CD4-positive, alpha-beta T cell treated with Interleukin-6 at 100 ng/mL for 8 hours (primary cell): ENCODE measurements at places on chromosomes 12 and 14.

GRCh38 chr14:77920312-77920711, 120.4 kb downstream of the ADCK1 start:
- DNase-seq: no peak

GRCh38 chr14:51014625-51015024, 70.3 kb upstream of the PYGL start:
- DNase-seq: no peak

- no peak for DNase-seq
Observed at GRCh38 chr12:131586761-131587160, 124.1 kb upstream of the SFSWAP start.

DNA sequence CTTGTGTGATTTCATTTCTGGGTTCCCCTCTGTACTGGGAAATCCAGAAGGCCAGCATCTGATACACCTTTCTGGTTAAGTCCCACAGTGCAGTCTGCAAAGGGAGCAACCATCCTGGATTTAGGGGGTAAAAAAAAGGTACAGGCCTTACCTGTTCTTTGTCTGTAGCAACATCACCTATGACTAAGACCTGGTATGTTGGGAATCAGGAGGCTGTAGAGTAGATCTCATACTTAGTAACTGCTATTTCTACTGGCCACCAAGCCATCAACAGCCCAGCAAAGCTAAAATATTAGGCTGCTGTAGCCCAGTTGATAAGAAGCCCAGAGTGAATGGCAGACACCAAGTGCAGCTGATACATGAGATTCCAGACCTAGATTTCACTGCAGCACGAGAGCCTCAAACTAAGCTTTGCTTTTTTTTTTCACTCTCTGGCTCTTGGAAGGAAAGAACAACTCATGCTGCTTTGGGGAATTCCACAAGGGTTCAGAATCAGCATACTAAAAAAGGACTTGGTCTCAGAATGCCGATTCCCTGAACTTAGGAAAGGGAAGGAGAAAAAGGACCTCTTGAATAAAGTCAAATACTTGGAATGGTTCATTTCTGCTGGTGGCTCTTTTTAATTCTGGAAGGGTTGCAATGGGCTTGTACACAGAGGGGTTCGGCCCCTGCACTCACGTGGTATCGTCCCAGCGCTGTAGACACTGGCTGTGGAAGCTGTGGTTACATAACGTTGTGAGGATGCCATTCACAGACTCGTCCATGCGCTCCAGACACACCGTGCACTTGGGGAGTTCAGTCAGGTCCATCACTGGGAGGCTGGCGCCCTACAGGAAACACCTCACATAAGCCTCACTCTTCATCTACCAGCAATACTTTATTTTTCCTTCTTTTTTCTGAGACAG, 20.5 kb downstream of the BRAP start:
- DNase-seq: no peak

DNA sequence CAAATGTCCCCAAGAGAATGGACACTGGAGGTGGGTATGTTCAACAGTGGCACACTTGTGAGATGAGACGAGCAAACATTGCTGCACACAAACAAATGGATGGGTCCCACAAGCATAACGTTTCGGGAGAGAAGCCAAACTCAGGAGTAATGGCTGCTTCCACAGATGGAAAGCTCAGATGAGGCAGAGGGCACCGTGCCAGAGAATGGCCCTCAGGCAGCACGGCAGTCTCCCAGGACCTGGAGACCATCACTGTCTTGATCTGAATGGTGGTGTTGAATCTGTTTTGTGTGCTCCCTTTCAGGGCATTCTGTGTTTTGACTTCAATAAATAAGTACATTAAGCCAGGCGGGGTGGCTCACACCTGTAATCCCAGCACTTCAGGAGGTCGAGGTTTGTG, 8.5 kb upstream of the CDCA4 start:
- no peak for DNase-seq

- DNase-seq: no peak
Observed at GRCh38 chr14:26289891-26290486, 307.8 kb downstream of the NOVA1 start.

GRCh38 chr12:113926788-113927187, 39.3 kb downstream of the RBM19 start:
- DNase-seq: no peak

- no peak for DNase-seq
Observed at GRCh38 chr12:27290501-27291168, 42.0 kb upstream of the BMAL2 start.

DNA sequence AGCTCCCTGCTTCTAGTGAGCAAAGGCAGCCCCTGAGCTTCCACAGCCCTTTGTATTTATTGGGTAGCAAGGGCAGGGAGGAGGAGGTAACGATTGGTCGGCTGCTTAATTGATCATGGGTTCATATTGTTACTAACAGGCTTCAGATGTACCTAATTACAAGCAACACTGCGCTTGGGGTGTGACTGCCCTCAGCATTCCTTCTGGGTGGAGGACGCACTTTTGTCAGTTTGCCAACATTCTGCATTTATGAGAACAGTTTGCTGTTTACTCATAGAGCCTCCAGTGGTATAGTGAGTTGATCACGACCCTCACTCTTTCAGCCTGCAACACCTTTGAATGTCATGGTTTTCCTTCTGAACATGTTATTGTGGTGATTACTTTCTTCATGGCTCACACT, 9.6 kb downstream of the TSHR start:
- no peak for DNase-seq

DNA sequence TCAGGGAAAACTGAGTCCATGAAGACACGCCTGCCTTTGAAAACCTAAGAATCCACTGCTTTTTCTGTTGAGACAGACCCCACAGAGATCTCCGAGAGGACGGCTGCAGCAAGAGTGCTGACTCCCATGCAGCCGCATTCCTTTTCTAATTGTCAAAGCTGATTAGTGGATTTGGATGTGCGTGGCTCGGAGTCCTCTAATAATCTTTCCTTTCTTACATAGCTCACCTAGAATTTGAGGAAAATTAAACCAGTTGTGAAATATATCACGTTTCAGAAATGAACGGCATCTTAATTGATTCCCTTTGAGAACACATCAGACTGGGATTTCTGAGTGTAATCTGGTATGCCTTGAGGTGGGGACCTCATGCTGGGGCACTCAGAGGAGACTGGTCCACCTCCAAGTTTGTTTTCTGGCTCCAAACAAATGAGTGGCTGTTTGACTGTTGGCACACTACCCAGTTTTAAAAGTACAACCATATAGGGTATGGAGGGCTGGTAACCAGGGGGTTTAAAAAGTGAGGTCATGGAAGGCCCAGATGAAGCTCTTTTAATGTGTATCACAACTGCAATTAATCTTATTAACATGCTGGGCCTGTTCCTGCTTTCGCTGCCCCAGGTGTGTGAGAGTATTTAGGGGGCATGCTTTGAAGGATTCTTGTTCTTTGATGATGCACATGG, 63.3 kb downstream of the RASSF3 start:
- DNase-seq: no peak

DNA sequence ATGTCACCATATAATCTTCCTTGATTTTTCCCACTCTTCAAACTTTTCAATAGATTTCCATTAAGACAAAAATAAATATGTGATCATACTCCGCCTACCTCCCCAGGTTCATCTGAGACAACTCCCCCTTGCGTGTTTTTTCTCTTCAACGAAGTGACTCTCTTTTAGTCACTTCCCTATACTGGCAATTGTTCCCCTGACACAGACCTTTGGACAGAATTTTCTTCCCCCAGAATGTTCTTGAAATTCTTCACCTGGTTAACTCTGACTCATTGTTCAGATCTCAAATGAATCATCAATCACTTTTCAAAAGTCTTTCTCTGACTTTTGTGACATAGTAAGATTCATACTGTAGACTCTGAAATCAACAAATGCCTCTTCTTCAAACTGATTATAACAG, 727.3 kb upstream of the LMO3 start:
- DNase-seq: no peak

DNA sequence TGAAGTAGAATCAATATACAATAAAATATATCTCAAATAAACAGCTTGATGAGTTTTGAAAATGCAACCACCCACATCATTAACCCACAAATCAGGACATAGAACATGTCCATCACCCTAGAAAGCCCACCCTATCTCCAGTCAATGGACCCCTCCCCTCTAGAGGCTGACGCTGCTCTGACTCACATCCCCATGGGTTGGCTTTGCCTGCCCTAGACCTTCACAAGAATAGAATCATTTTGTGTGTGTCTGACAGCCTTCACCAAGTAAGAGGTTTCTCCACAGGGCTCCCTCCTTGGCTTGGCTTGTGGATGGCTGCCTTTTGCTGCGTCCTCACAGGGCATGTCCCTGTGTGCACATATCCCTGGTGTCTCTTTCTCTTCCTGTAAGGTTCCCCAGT, 250.2 kb upstream of the RTL1 start:
- DNase-seq: no peak

DNA sequence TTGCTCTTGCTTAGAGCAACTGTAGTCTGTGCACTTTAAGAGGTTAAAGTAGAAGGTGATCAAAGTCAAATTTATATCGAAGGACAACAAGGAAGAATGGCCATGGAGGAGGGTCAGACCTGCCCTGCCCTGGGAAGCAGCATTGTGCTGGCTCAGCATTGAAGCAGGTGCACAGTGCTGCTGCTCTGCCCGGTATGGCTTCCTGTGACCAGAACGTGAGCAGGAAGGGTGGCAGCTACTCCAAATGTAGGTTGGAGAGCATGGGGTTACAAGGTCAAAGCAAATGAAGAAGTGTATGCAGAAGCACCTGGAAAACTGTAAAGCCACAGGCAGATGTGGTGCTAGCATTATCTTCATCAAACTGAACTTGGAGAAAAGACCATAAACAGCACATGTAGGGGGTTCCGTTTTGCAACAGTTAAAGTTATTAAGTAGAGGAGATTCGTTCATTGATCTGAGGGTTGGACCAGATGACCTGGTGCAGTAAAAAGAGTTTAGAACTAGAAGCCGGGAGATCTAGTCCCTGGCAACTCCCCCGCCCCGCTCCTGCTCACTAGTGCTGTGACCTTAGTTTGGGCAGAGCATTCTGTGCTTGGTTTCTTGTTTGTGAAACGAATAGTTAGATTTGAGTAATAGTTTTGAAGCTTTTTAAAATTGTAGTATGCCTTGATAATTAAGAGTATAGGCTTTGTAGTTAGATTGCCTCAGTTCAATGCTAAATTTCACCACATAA, 84.2 kb downstream of the SCN8A start:
- DNase-seq: no peak

GRCh38 chr14:103803661-103804060, 43.7 kb downstream of the PPP1R13B start:
- no peak for DNase-seq

- DNase-seq: peak; percentile 46
Observed at GRCh38 chr12:116672842-116673516, 64.9 kb downstream of the SPRING1 start.

DNA sequence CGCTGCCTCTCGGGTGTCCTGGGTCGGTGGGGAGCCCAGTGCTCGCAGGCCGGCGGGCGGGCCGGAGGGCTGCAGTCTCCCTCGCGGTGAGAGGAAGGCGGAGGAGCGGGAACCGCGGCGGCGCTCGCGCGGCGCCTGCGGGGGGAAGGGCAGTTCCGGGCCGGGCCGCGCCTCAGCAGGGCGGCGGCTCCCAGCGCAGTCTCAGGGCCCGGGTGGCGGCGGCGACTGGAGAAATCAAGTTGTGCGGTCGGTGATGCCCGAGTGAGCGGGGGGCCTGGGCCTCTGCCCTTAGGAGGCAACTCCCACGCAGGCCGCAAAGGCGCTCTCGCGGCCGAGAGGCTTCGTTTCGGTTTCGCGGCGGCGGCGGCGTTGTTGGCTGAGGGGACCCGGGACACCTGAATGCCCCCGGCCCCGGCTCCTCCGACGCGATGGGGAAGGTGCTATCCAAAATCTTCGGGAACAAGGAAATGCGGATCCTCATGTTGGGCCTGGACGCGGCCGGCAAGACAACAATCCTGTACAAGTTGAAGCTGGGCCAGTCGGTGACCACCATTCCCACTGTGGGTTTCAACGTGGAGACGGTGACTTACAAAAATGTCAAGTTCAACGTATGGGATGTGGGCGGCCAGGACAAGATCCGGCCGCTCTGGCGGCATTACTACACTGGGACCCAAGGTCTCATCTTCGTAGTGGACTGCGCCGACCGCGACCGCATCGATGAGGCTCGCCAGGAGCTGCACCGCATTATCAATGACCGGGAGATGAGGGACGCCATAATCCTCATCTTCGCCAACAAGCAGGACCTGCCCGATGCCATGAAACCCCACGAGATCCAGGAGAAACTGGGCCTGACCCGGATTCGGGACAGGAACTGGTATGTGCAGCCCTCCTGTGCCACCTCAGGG, 679 bp downstream of the ARF6 start:
- DNase-seq: peak; percentile 59

DNA sequence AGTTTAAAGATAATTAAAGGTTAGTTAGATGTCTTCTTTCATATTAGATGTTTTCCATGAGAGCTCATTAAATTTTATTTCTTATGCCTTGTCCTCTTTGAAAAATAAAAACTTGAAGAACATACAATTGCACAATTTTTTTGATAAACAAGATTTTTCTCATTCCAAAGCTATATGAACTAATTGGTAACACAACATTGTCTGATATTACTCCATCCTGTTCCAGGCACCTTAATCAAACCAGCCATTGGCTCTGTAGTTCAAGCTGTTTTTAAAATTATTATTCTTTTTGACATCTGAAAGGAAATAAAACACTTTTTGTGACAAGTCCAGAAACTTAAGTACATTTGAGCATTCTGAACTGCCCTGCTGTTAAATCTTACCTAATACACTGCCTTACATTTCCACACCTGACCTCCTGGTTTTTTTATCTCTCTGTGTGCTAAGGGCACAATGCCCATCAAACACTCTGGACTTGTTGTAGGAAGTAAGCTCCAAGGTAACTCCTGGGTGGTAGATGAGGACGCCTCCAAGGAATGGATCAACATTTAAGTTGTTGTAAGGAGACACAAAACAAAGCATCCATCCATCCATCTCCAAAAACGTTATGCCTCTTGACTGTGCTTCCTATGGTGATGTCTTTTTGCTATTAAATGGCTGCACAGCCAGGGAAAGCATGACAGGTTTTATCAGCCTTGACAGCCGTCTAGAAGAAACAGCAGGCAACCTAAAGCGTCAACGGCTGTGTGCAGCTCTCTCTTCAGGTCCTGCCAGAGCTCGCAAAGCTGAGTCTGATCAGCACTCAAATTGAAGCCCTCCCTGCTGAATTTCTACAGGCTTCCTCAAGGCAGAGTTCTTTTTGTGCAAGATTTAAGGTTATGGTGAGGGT, 449.9 kb upstream of the FLRT2 start:
- DNase-seq: no peak

GRCh38 chr14:104795781-104796686, 486 bp upstream of the AKT1 start:
- DNase-seq: peak; percentile 57

- DNase-seq: no peak
Observed at GRCh38 chr14:91250912-91251311, 6.4 kb upstream of the GPR68 start.

DNA sequence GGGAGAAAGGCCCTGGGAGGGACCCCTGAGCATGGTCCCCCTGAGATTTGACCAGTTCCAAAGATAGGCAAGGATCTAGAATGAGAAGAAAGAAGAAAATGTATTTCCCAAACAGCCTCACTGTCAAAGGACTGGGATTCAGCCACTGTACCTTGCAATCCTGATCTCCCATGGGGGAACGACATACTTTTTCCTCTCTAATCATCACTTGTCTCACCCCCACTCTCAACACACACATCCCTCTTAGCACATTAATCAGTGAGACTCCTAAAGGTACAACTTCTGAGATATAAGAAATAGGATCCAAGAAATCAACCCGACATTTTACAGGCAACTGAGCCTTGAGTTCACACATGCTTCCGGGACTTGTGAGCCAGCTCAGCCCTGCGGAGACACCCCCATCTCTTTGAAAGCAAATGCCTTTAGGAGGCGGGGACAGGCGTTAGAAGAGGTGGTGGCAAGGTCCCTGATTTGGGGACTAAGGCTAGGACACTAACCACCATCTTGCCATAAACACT, 1.4 kb downstream of the MAP3K9 start:
- peak; percentile 60 for DNase-seq
